ENCODE measurements at places on chromosomes 4 and X.

- peak; percentile 34 for DNase-seq
Observed at GRCh38 chr4:80266253-80266901, at the start of gene FGF5. Gene FGF5, plus strand, starts transcription at chr4:80266664. Its CDS starts 161 bp downstream, at chr4:80266825.

- no peak for DNase-seq
Observed at GRCh38 chr4:6049985-6050384, 31.8 kb upstream of the C4orf50 start.

GRCh38 chr4:25500626-25501316 is 123.7 kb downstream of the ANAPC4 start:
- DNase-seq: peak; percentile 86

- no peak for DNase-seq
Observed at GRCh38 chrX:50980251-50980650, 69.7 kb downstream of the BMP15 start.

DNA sequence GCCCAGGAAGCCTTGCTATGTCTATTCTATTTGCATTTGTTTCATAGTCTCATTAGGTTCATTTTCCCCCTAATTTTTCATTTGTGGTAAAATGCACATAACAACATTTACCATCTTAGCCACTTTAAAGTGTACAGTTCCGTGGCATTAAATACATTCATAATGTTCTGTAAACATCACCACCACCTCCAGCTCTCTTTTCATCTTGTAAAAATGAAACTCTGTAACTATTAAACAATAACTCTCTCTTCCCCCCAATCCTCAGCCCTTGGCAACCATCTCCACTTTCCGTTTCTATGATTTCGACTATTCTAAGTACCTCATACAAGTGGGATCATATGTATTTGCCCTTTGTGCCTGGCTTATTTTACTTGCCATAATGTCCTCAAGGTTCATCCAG is 19.9 kb downstream of the ARHGEF38 start:
- DNase-seq: peak; percentile 28

DNA sequence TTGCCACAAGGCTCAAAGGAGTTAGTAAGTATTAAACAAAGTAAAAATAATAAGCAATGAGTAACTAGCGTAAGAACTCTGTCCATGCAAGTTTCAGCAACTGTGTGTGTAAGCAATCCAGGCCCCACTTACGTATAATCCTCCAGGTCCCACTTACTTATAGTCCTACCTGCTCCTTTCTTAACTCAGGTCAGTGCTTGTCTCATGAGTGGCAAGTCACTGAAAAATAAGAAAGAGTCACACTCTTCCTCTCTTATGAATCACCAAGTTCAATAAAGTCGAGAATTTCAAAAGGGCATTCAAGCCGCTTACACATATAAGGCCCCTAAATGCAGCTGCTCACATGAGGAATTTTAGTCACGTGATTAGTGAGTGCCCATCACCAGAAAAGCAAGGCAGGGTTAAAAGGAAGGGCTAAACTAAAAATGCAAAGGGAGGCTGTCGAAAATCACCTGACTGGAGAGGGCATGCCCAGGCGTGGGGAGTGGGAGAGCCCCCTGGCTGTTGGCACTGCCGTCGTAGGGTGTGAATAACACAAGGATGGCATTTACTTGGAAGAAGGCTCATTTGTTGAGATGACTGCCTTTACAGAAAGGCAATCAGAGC is 58.2 kb downstream of the ZNF827 start:
- no peak for DNase-seq

- no peak for DNase-seq
Observed at GRCh38 chrX:148259990-148260389, 240.4 kb upstream of the AFF2 start.

DNA sequence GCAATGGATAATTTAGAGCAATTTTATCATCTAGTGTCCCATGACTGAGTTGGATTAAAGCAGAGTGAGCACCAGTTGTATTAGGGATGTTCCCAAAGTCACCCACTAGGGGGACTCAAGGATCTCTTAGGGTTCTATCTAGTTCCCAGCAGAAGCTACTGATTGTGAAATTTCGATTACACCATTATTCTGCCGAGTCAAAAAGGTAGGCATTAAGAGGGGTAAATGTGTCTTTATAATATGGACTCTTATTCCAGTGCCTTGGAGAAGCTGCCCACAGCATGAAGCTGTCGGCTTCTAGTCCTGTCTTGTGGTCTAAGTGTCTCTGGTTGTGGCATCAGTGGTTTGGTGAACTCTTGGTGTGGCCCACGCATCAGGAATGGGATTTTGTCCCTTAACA is 53.3 kb downstream of the RGS12 start:
- peak; percentile 43 for DNase-seq

DNA sequence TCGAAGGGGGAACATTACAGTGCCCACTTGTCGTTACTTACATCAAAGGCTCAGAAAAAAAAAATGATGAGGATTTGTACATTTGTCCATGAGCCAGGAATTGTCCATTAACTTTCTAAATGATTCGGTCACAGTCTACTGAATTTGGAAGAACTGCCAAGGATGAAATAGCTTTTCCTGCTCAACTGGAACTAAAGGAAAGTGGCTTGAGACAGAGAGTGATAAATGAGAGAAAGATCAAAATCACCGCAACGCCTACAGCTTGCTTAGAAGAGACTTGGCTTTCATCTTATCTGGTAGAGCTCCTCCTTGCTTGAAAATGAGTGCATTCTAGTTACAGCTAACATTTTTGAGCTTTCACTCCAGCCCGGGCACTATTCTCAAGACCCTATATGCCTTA is 55.5 kb upstream of the ADGRG2 start:
- DNase-seq: peak; percentile 8

GRCh38 chr4:70778888-70779422 is 57.2 kb downstream of the RUFY3 start:
- DNase-seq: no peak

GRCh38 chr4:2412885-2413716 is 5.3 kb downstream of the ZFYVE28 start:
- DNase-seq: peak; percentile 75

- no peak for DNase-seq
Observed at GRCh38 chr4:73187325-73187724, 71.3 kb downstream of the ANKRD17 start.

- DNase-seq: no peak
Observed at GRCh38 chr4:844752-845232, 18.9 kb upstream of the CPLX1 start.

GRCh38 chr4:8675906-8676305 is 83.3 kb downstream of the CPZ start:
- DNase-seq: no peak

GRCh38 chrX:25805744-25806143 is 332.4 kb upstream of the MAGEB18 start:
- DNase-seq: no peak

- DNase-seq: no peak
Observed at GRCh38 chr4:174929346-174929745, 11.2 kb downstream of the ADAM29 start.

DNA sequence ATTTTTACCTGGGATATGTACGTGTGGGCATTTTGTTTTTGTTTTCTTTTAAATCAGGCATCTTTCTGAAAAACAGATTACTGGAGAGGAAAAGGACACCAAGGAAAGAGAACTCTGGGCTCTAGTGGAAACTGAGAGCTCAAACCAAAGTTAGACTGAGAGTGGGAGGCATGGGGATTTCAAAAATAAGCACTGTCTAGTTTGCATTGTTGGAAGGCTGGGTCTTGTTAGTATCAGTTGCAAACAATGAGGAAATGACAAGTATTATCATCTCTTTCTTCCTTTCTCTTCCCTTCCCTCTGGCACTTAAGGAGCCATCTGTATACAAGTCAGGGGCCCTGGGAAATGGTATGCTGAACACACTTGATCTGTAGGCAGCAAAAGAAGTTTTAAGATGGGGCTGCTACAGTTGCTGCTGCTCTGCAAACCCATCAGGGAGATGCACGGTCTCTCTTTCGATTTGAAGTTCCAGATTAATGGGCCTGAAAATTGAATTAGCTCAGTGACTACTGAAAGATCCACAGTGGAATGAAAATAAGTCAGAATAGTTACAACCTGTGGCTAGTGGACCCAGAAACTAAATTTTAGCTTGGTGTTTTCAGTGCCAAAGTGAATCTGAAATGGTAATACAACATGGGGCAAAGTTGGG is 48.0 kb upstream of the GRXCR1 start:
- DNase-seq: no peak

DNA sequence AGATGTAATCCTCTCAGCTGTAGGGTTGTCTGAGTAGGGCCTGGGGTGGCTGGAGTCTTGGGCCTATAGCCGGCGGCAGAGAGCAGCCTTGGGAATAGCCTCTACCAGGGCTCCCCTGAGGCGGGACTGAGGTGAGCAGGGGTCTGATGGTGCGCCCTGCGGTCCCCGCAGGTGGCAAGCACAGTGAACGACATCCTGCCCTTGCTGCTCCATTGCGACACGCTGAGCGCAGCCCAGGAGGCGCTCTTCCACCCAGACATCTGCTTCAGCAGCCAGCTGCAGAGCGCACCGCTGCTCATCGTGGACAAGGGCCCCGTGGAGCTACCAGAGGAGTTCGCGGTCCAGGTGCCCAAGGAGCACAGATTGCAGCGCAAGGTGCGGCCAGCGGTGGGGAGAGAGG is 317.0 kb downstream of the ADGRL3 start:
- DNase-seq: no peak

- no peak for DNase-seq
Observed at GRCh38 chr4:7960790-7961655, 21.4 kb upstream of the AFAP1 start.

- DNase-seq: no peak
Observed at GRCh38 chr4:121340247-121340646, 40.6 kb downstream of the QRFPR start.

DNA sequence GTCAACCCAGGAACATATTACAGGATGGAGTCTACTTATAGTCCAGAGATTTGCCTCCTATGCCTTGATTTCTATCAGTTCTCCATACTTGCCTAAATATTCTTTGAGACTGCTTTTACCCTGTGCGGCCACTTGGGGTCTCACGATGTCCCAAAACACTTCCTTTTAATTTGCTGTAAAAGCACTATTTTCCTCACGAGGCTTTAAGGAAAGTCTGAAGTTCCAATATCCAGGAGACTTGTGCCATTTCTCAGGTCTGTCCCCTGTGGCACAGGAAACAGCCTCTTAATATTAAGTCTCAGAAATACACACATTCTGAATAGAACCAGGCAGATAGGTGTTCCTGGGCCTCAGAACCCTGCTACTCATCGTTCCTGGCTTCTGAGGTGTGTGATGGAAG is 142.9 kb downstream of the TMEM164 start:
- DNase-seq: peak; percentile 14

GRCh38 chr4:55499495-55499894 is 47.2 kb downstream of the CLOCK start:
- DNase-seq: no peak

DNA sequence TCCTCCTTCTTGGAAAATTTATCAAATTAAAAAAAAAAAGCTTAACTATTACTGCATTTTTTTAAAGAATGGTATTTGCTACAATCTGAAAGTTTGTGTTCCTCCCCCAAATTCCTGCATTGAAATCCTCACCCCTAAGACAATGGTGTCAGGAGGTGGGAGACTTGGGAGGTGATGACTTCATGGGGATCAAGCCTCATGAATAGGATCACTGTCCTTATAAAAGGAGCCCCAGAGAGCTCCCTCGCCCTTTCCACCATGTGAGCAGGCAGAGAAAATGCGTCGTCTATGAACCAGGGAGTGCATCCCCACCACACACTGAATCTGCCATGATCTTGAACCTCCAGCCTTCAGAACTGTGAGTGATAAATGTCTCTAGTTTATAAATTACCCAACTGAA is 38.0 kb downstream of the DHRSX start:
- DNase-seq: no peak

- DNase-seq: no peak
Observed at GRCh38 chr4:122588453-122589238, 32.2 kb downstream of the IL21 start.

DNA sequence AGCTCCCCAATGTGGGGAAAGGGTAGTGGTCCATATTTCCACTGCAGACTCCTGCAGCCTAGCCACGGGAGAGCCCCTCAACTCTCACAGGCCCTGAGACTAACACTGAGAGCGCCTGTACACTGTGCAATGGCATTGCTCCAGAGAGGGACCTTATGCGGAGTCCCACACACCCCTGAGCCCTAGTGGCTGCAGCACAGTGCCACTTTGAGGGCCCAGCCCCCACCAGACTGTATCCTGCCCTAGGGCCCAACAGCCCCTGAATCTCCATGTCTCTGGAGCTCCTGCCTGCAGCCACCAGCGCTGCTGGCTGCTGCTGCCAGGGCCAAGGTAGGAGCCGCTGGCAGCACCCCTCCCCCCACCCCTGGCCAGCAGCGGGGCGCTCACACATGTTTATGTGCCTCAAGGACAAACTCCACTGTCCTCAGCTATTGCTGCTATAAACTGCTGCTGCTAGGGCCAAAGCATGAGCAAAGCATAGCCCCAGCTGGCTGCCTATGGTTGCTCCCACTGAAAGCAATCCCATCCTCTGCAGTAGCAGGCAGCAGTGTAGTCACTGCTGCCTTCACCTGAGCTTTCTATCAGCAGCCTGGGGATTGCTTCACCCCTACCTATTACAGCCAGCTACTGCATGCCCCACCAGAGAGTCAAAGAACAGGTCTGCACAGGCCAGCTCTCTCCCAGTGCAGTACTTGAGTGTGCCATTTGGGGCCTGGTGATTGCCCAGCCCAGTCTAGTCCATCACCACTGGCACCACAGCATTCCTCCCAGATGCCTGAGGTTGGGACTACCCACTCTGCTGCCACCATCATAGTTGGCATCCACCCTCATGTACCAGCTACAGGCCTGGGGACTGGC is 24.3 kb downstream of the TMEM154 start:
- no peak for DNase-seq

- no peak for DNase-seq
Observed at GRCh38 chr4:64305565-64306254, 103.5 kb downstream of the TECRL start.

DNA sequence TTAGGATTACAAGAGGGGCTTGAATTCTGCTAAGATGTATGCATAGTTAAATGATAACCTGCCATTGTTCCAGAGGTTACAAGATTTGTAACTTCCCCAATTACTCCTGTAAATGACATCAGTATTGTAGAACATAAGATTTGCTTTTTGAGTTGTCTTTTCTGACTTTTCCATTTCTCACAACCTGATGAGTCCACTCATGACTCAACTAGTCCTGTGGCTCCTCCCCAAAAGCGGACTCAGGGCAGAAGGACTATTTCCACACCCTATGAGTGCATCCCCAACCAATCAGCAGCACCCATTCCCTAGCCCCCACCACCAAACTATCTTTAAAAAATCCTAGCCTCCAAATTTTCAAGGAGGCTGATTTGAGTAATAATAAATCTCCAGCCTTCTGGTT is 54.7 kb downstream of the HOPX start:
- DNase-seq: no peak

DNA sequence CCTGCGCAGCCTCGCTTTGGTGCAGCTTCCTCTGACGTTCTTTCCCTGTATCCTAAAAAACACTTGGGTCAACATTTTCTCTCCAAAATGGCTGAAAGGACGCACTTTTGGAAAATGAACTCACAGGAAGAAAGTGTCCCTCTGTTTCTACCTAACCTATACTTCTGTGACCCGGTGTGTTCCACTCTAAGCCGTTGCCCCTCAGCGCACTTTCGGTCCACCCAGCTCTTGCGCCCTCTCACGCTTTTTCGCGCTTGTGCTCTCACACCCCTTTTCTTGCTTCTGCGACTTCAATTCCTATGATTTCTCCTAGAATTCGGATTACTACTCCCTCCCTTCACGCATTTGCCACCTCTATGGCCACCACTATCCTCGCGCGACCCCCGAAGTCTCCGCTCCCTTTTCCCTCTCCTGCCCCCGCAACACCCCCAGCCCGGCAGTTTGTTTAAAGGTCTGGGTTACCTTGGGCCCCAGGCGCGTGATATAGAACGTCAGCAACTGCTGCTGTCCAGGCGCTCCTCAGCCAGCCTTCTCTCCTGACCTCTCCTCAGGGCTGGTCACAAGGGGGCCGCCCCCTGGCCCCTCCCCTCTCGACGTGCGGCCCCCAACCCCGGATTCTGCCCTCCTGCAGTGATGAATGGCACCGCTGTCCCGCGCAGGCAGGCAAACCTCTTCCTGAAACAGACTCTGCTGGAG is at the start of gene USP51:
USP51 (minus strand) TSS at position 535 of the 696 bp plus-strand sequence. CDS start 909 bp downstream, outside the sequence.
- no peak for DNase-seq
